ENCODE measurements at places on chromosomes 2 and 18.

- no peak for DNase-seq
These were observed 48.3 kb upstream of the ITGA4 start for GRCh38 chr2:181408861-181409260.

DNA sequence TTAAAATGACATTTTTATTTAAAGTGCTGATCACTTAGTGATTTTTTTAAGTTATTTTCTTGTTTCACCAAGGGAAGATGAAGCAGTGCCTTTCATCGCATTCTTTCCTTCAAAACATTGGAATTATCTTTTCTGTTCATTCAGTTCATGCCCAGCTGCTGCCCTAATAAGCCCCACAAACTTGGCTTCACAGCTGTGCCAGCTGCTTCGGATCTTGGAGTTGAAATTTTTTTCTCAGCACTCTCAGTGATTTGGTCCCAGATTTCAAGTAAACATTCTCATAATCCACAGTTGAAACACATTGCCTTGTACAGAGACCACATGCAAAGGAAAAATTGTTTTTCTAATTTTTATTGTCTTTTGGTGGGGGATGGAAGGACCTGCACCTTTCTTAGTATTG, 353.3 kb upstream of the LRP1B start:
- DNase-seq = no peak

DNA sequence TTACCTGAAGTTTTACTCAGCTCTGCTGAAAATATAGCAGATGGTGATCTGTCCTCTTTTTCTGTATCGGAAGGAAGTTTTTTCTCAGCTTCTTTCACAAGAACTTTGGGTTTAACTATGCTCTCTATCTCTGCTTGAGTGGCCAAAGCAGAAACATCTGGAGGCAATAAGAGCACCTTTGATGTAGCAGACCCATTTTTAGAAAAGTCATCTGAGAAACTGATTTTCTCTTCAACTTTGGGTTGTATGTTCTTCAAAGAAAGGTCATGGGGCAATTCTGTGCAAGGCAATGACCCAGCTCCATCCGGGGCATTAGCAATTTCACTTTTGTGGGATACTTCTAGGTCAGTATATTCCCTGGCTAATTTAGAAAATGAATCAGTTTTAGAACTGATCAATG, 25.2 kb downstream of the RTN4 start:
- no peak for DNase-seq

- no peak for DNase-seq
These were observed 70.9 kb upstream of the ARL5A start for GRCh38 chr2:151899156-151899555.

DNA sequence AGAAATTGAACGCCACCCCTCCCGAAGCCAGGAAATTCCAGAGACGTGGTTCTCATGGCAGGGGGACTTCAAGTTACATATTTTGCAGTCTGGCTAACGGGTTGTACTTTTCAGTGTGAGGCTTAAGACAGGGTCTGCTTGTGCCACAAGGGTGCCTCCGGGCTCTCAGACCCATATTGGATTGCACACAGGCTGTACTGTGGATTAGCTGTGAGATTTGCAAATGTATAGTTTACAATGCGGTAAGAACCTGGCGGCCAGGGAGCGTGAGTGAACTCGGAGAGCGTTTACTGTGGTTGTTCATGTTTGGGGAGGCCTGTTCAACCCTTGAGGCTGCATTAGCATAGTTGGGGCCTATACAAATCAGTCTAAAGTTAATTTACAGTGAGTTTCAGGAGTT, 143.9 kb upstream of the SIX2 start:
- no peak for DNase-seq

- DNase-seq = no peak
These were observed 48.0 kb downstream of the ZNF407 start for GRCh38 chr18:74645679-74646078.

DNA sequence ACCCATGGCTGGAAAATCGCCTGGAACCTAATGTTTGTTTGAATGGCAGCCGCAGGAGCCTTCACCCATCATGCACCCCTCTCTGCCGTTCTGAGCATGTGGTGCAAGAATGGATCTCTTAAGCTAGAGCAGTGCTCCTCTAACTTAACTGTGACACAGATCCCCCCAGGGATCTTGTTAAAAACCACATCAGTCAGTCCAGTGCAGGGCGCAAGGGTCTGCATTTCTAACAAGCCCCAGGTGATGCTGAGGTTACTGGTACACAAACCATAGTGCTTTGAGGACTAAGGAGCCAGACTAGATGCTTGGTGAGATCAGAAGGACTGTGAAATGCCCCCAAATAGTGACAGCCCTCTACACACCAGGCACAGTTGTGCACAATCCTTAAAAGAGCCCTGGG, 87.1 kb upstream of the KCTD1 start:
- no peak for DNase-seq

GRCh38 chr2:27006602-27007415, 26.0 kb upstream of the TMEM214 start:
- no peak for DNase-seq

DNA sequence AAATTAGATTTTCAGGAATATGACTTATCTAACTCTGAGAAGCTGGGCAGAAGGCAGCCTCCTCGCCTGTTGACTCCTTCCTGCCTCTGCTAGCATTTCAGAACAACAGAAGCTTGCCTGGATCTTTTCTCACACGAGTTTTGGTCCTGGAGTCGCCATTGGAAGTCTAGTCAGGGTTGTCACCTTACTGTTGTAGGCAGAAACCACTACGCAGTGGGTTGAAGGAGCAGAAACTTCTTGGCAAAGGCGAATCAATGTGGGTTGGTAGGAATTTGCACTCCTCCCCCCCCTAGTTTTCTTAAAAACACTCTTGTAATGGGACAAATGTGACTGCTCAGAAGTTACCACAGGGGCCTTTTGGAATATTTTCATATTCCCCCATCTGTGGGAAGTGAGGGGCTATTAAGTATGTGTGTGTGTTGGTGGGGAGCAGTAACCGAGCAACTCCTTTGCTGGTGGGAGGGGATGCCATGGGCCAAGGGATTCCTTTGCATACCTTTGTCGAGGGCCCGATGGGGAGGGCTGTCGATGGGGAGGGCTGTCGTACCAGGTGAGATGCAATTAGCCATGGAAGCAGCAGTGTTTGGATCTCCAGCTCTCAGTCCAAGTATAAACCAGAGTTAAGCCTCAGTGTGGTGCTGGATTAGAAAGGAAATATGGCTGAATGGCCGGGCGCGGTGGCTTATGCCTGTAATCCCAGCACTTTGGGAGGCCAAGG, 117.4 kb downstream of the FMNL2 start:
- no peak for DNase-seq

GRCh38 chr2:33946193-33946592, 347.1 kb upstream of the FAM98A start:
- peak; percentile 8 for DNase-seq

GRCh38 chr18:58541789-58542425, 87.0 kb downstream of the ALPK2 start:
- peak; percentile 85 for DNase-seq

GRCh38 chr2:63189026-63189425, 138.4 kb downstream of the OTX1 start:
- peak; percentile 57 for DNase-seq

- no peak for DNase-seq
These were observed 147.2 kb upstream of the L3MBTL4 start for GRCh38 chr18:6561862-6562291.

DNA sequence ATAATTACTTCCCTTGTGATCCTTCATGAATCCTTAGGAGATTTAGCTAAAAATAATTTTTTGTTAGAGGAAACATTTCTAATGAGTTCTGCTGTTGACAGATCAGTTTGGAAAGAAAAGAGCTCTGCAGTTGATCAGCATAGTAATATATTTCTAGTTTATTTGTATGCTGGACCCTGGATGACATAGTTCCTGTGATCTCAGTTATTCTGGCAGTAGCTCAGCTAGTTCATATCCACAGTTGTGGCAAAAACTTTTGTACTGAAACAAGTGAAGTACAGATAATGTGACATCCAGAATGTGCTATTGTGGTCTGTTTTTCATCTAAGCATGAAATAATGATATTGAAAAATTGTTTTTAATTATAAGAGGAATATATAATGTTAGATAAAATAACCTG, 33.7 kb downstream of the ABI2 start:
- DNase-seq = peak; percentile 3

DNA sequence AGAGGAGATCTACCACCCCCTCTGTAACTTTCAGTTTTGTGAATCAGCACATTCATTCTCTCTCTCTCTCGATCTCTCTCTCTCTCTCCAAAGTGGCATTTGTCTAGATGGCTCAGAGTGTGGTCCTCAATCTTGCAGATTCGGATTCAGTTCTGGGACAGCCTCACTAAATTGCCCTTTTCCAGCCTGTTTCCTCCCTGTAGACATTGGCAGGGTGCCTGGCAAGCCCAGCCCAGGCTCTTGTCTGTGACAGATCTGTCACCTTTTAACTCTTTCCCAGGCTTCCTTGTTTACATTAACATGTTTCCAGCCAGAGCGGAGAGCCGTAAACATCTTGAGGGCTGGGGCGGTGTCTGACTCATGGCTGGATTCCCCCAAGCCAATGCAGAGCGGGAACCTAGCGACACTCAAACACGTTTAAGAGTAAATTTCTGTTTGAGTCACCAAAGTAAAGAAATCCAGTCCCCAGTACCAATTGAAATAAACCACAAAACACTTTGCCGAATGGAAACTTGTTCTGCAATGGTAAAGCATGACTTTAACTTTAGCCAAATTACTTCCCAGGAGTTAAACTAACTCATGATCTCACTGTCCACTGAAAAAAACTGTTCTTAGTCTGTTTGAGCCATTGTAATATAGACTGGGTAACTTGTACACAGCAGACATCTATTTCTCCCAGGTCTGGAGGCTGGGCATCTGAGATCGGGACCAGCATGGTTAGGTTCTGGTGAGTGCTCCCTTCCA, 6.6 kb upstream of the CYP27C1 start:
- DNase-seq = peak; percentile 87

DNA sequence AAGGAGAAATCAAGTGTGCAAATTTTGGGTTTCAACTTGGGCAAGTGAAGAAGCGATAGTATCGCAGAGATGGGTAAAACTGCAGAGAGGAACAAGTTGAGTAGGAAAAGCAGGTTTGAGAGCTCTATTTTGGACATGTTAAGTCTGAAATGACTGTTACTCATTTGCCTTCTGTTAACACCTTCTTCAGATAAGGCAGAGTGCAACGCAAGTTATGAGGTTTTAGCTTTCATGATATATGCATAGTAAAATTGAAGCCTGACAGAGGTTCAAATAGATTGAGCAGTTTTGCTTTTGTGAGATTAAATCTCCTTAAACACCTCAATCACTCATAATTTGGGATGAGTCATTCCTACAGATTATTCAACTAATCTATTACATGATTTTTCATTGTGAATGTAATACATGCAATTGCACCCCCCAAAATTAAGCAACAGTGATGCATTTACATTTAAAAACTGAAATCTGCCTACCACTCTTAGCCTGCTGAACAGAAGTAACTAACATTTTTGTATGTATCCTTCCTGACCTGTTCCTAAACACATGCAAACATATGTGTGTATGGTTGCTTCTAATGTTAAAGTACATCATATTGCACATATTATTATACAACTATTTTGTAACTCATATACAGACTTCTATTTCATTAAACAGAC, 575.4 kb downstream of the ARHGAP15 start:
- DNase-seq = no peak

- DNase-seq = no peak
These were observed 136.5 kb downstream of the RNF144A start for GRCh38 chr2:7053650-7054265.

- no peak for DNase-seq
These were observed 49.2 kb upstream of the KCNG2 start for GRCh38 chr18:79748321-79749180.

DNA sequence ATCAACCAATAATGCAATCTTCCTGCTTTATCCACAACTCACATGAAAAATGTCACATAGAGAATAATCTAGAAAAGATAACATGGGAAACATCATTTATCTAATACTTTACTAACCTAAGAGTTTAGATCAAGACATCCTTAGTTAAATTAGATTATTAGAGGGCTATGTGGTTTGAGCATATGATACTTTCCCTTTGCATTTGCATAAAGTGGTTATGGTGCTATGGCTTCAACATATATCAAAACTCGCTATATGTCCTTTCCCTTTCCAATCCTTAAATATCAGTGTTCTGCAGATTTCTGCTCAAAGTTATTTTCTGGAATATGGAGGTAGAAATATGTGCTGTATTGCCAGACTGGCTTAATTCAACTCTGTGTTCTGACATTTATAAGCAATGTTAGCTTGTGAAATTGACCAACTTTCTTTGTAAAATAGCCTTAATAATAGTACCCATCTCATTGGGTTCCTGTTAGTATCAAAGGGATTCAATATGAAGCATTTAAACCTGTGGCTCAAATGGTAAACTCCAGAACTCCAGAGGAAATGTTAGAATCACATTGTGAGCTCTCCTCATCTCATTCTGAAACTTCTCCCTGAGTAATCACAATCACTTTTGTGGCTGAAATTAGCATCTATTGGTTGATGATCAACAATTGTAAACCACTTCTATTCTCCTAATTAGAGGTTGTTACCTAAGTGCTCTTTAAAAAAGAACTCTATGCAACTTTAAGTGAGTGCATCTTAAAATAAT, 1089.9 kb upstream of the SLC39A10 start:
- DNase-seq = no peak

DNA sequence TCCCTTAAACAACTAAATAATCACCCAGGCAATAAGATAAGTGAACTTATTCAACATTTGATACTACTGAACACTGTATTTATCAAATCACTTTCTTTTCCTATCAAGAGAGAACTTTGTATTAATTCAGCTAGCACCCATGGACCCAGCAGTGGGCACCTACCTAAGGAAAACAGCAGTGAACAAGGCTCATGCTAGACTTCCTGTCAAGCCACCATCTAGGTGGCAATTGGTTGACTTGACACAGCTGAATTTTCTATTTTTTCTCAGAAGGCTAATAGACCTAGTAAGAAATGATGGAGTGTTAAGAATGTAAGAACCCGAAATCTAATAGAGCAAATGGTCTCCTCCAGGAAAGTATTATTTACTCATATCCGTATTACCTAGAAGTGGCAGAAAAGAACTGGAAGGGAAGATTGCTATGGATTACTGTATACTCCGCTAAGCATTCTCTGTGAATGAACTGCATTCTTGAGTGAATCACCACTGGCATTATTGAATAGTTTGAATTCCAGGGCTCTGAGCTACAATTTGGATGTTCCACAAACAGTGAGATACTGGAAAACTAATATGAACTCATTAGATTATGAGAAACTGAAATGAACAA, 988.2 kb upstream of the CDH2 start:
- DNase-seq = peak; percentile 85

- no peak for DNase-seq
These were observed 248.5 kb upstream of the RND3 start for GRCh38 chr2:150735894-150736498.

DNA sequence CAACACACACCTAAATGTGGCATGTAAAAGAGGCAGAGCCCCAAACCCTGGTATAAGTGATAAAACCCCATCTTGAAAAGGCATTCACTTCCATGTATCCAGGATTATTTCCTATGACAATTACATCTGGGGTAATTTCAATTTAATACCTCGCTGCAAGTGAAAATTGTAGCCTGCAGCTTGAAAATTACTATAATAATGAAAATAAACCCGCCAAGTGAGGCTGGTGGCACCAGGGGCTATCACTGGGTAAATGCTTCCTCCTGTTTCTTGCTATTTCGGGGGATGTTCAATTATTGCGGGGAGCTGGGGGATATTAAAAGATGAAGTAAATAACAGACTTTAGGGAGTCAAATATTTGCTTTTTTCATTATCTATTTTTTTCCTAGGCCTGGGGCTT, 159.5 kb upstream of the CAPN13 start:
- DNase-seq = no peak

Data from adipocyte (in vitro differentiated cells).